ENCODE measurements at places on chromosomes 1 and 21.

DNA sequence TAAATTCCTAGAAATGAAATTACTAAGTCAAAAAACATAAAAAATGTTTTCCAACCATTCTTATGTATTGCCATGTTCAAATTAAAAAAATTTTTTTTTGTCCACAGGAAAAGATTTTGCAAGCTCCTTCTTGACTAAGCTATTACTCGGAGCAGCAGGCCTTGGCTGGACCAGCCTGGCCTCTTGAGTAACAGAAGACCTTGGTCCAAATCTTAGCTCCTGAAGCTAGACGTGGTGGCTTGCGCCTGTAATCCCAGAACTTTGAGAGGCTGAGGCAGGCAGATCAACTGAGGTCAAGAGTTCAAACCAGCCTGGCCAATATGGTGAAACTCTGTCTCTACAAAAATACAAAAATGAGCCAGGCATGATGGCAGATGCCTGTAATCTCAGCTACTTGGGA lies 77.6 kb downstream of the CLSTN1 start:
- no peak for DNase-seq

DNA sequence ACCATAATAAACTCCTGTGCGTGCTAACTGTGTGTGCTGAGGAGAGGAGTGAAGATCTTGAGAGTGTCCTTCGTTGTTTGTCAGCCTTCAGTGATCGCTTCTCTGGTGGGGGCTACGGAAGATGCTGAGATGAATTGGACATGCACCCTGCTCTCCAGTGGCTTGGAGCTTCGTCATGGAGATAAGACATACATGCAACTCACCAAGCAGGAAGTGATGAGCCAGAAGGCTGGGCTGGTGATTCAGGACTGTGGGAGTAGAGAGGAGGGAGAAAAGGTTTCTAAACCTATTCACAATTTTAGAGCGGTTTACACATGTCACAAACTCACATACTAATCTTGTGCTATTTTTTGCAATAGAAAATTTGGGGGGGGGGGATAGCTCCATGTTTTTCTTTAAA lies 128.9 kb upstream of the ADAR start:
- DNase-seq, result peak; percentile 58

DNA sequence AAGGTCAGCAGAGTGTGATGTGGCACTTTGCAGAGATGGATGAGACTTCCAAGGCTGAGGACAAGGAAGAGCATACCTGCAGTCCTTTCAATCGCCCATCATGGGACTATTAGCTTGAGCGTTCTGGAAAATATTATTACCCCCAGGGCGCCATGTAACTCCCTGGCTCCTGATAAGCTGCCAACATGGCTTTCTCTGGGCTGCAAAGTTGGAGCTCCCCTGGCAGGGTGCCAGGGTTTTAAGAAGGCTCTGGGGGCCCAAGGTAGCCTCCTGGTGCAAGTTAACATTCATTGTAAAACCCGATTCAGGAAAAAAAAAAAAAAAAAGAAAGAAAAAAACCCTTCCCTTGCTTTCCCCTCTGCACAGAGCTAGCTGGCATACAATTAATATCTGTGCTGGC lies 196.7 kb downstream of the PBX1 start:
- DNase-seq, result no peak

- peak; percentile 92 for DNase-seq
Observed at GRCh38 chr1:55244476-55245099, 29.4 kb upstream of the USP24 start.

DNA sequence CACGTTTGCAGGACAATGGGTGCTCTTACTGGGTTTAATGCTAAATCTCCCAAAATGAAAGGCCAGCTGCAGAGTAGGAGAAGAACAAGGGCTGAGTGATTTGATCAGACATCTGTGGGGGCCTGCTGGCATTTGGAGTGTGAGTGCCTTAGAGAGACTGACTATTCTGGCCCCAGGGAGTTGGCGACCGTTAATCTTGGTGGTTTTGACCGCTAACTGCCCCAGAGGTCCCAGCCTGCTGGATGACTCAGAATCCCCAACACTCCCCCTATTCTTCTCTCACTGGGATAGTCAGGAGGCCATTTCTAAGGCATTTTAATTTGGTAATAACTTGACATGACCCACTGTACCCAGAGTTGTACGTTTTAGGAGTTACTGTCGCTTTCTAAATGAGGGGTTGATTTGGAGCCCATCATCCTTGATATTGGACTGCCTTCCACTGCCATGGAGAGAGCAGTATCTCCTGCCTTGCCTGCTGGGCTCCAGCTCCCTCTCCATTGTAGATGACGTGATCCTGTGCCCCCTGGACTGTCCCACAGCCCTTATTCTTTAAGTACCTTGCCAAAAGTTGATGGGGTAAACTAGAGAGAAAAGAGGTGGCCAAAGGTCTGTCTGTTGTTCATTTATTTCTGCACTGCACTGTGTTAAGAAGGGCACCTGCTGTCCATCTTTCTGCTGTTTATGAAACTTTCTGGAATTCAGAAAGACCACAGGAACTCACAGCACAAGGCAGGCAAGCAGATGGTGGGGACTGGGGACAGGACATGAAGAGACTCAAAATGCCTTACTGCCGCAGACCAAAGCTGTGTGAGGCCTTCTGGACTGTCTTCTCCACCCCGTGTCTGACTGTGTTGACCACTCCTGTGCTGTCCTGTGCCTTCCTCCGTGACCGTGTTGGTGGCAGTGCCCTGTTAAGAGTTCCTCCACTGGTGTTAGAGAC lies 98.2 kb upstream of the ARTN start:
- DNase-seq, result peak; percentile 74

GRCh38 chr1:119613769-119614720 lies 34.0 kb downstream of the ZNF697 start:
- DNase-seq, result peak; percentile 94

GRCh38 chr1:81232420-81232819 lies 568.3 kb upstream of the ADGRL2 start:
- no peak for DNase-seq

GRCh38 chr1:67889953-67890567 lies 56.8 kb upstream of the GNG12 start:
- DNase-seq, result peak; percentile 33

DNA sequence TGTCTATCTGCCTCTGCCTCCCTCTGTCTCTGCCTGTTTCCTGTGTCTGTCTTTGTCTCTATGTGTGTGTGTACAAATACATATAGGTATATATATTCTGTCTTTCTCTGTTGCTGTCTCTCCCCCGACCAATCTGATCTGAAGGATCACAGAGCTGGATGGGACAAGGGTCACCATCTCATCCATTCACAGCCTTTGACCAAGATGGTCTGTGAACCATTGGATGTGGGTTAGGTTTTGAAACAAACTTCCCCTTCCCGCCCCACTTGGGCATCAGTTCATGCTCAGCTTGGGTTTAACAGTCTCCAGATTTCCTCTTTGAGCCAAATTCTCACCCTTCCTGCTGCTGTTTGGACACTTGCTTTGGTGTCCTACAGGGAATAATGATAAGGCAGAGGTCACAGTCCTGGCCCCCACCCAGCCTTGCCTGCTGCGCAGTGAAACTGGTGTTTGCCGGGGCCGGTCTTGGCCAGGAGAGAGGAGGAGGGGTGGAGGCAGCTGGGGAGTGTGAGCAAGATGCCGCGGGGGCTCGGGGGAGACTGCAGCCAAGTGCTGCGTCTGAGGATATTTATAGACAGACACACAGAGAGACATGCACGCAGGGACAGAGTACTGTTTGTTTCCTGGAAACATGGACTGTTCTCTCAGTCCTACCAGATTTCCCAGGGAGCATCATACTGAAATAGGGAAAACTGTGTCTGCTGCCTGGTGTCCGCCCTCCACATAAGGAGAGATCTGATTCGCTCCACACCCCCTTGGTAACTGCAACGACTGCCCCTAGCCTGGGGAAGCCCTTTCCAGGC lies 27.0 kb upstream of the BTG2 start:
- DNase-seq, result peak; percentile 17

DNA sequence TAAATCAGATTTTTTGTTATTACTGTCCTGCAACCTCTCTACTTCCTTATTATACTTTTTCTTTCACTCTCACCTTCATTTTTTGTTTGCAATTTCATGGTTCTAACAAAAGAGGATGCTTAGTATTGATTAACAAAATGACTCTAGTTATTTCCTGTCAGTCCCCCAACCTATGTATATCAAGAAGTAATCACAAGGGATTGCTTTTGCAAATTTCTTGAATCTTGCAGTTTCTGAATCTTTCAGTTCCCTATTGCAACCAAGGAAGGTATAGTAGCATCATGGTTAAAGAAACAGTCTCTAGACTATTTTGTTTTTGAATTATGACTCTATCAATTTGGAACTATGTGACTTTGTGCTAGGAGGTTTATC lies 446.9 kb downstream of the NEGR1 start:
- DNase-seq, result no peak

GRCh38 chr1:33683913-33684312 lies 180.0 kb upstream of the HMGB4 start:
- DNase-seq, result no peak

GRCh38 chr1:233884461-233885151 lies 19.9 kb upstream of the SLC35F3 start:
- no peak for DNase-seq

DNA sequence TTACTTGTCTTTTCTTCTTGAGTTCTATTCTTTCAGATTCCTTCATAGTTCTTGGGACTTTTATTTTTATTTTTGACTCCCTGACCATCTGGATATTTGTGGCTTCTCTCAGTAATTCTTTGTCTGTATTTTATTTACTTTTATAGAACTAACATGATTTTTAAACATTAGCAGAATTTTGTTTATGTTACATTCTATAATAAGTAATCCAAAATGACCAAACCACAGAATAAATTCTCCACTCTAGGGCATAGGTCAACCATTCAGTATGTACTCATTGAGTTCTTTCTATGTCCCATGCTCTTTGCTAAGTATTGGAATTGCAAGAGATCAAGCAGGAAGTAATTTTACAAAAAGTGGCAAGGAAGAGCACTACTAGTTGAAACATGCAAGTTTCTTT lies 969.0 kb downstream of the TTLL7 start:
- DNase-seq, result no peak

DNA sequence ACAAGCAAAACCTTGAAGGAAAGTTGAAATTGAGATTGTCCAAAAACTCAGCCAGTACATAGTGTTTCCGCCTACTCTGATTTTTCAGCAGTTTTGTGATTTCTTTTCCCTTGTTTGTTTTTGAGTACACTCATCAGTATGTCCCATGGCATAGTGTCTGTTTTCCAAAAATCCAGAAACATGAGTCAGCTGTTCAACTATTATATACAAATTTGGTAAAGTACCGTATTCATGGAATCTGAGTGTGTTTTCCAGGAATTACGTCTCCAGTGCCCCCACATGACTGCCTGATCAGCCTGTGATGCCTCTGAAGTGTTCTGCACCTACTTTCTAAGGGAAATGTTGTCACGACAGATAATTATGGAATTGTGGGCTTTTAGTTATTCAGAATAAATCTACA lies 186.8 kb downstream of the LTN1 start:
- DNase-seq, result no peak

DNA sequence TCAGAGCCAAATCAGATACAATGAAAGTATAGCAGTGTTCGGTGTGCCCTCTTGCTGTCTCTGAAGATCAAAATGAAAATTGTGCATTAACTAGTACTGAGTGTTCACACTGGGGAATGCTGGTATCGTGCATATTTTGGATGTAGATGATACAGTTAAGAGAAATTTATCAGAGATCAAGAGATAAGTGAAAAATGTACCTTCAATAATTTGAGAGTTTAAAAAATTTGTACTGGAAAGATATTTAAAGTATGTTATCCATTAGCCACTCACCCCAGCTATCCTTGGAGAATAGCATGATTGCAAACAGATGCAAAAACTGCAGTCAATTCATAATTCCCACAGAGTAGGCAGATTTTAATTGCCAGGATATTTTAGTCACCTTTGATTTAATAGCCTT lies 56.4 kb downstream of the GREM2 start:
- no peak for DNase-seq

DNA sequence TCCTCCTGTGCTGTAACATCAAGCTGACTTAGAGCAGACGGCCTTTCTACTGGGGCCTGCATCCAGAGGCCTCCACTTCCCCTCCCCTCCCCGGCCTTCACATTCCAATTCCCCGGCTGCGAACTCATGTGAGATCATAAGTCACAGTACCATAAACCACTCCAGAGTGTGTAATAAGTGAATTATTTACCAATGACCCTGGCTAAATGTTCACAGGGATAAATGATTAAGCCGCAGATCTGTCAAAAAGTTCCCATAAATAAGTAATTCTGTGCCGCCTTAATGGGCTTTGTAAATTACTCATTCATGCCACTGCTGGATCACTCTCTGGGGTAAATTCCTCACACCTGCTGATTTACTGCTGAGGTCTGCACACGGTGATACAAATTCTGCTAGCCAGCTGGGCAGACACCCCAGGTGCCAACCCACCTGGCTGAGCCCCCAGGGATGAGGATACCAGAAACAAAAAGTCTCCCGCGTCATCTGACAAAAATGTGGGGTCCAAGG lies 27.4 kb upstream of the KIRREL1 start:
- DNase-seq, result no peak

DNA sequence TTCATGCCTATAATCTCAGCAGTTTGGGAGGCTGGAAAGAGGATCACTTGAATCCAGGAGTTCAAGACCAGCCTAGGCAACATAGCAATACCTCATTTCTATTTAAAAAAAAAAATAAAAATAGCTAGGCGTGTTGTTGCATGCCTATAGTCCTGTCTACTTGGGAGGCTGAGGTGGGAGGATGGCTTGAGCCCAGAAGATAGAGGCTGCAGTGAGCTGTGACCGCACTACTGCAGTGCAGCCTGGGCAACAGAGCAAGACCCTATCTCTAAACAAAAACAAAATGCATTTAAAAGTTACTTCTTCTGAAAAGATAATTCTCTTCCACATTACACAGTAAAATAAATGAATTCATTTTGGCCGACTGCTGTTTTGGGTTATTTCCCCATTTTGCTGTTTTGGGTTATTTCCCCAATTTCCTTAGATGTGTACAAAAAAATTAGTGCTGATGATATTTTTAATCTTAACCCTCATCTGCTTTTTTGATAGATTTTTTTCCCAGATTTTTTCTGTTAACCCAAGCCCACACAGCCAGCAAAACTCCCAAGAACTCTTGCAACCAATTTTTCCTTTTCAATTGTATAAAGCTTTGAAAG lies 23.0 kb upstream of the SAMSN1 start:
- DNase-seq, result no peak

DNA sequence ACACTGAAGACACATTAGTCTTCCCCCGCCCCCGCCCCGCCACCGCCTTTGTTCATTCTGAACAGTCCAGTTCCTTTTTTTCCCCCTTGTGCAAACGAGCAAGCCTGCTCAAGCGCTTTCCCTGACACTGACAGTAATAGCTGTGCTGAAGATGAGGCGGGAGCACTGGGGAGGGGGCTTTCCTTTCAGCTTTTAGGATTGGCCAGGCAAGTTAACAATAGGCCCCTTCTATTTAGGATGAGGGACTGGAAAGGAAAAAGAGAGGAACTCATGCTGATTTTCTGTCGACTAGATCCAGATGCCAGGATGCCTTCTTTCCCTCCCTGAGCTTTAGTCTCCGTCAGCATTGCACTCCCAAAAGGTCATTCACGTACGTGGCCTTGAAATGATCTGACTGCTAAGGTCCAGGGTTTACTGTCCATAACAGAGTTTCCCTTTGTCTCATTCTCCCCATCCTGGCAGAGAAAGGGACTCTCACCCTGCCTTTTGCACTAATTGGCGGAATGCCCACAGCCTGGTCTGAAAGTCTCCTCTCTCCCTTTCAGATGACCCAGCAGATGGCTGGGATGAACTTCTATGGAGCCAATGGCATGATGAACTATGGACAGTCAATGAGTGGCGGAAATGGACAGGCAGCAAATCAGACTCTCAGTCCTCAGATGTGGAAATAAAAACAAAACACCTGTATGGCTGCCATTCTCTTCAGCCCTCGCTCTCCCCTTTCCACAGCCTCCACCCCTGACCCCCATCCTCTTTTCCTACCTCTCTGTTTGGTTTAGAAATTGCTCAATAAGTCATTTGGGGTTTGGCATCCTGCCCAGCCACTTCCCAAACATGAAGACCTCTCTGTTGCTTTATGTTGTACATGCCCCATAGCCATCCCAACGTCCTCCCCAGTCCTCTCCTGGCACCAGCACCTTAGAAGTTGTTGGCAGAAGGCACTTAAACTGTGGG lies 28.6 kb upstream of the ZFP69B start:
- DNase-seq, result peak; percentile 77
